Cerebellar nuclear complex (tissue), 1 donor: ENCODE measurements at places on chromosomes 16 and 17.

- no peak for DNase-seq
Measured at GRCh38 chr16:4094127-4094773, 22.0 kb downstream of the ADCY9 start.

DNA sequence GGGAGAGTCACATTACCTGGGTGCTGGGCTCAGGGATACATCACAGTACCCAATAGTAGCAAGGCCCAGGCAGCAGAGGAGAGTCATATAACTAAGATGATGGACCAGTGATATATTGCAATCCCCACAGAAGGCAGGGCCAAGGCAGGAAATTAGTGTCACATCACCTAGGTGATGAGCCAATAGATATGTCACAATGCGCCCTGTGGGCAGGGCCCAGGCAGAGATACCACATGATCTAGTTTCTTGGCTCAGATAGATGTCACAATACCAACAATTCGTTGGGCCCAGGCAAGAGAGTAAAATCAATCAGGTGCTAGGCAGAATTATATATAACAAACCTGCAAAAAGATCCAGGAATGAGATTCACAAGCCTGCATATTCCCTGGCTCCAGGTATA, 2111.5 kb downstream of the TP53TG3F start:
- DNase-seq: no peak

- DNase-seq: no peak
Measured at GRCh38 chr16:20302389-20302788, 24.9 kb downstream of the GP2 start.

GRCh38 chr17:72362376-72363088, 241.7 kb downstream of the SOX9 start:
- no peak for DNase-seq

- no peak for DNase-seq
Measured at GRCh38 chr16:13866073-13866472, 53.9 kb upstream of the ERCC4 start.

GRCh38 chr17:43449470-43450248, 34.1 kb upstream of the DHX8 start:
- DNase-seq: no peak

- no peak for DNase-seq
Measured at GRCh38 chr16:7689234-7689633, 356.6 kb downstream of the RBFOX1 start.

- DNase-seq: no peak
Measured at GRCh38 chr17:6686026-6686425, 27.1 kb downstream of the SLC13A5 start.

DNA sequence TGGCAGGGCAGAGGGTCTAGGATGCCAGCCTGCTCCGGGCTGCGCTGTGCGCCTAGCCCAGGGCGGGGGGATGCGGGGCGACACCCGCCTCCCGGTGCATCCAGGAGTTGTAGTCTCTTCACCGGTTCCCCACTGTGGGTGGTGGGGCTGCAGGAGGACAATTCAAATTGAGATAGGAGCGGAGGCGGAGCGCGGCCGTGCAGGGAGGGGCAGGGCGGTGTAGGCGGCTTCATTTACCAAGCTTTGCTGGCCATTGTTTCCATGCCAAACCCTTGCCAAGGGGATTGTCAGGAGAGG, 2047.4 kb downstream of the TP53TG3F start:
- no peak for DNase-seq
